ENCODE measurements at places on chromosomes 5 and 9. TPM values are rescaled to one million over a fixed set of nuclear protein-coding genes. Genes with fewer than 3 reads are reported as not detected.

DNA sequence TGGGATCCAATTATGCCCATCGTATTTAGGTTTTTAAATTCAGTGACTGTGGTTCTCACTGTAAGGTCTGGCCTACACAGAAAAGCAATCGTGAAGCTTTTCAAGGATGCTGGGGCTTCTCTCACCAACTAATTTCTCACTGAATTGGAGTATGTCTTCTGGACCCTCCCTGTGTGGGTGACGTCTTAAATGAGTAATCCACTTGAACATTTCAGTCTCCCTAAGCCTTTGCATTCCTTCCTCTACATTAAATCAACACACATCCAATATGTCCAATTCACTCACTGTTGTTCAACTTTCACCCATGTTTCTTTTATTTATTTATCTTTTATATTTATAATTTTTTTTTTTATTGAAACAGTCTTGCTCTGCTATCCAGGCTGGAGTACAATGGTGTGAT is 12.5 kb upstream of the BTF3 start:
- H3K36me3 ChIP-seq, result no peaks in the 10 kb centered on the region
- no peak overlapping the region for H3K27ac ChIP-seq
- DNase-seq, result no peak

GRCh38 chr9:83622433-83622938 is 457 bp upstream of the IDNK start:
- H3K4me3 ChIP-seq, result peak overlapping the region; percentile 87
- H3K36me3 ChIP-seq, result no peaks in the 10 kb centered on the region
- H3K4me1 ChIP-seq, result peaks cover 5% of the 10 kb centered on the region
- no peak for DNase-seq
- H3K27me3 ChIP-seq, result no peaks in the 10 kb centered on the region

- H3K36me3 ChIP-seq, result no peaks in the 10 kb centered on the region
- H3K4me3 ChIP-seq, result no peak overlapping the region
- no peaks in the 10 kb centered on the region for H3K27me3 ChIP-seq
- no peak overlapping the region for H3K27ac ChIP-seq
Observed at GRCh38 chr9:124078641-124079040, 67.1 kb downstream of the LHX2 start.

- no peak for DNase-seq
- no peaks in the 10 kb centered on the region for H3K27me3 ChIP-seq
- H3K4me3 ChIP-seq, result no peak overlapping the region
- peaks cover 3% of the 10 kb centered on the region for H3K4me1 ChIP-seq
Observed at GRCh38 chr5:175824676-175825075, 46.7 kb upstream of the CPLX2 start.

DNA sequence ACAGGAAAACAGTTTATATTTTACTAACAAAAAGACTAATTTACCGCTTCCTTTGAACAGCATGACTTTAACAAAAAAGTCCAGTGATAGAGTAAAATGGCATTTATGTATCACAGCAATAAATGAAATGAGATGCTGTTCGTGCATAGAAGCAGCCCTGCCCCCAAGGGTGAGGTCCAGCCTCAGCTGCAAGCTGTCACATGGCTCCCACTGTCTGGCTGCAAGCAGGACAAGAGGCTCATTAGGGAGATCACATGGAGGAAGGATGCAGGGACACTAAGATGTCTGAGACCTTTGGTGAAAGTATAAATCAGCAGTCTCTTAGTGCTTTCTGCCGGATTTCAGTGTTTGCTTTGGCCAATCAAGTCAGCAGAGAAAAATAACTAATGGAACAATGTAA is 23.0 kb downstream of the GDNF start:
- no peak overlapping the region for H3K27ac ChIP-seq
- no peak for DNase-seq
- H3K4me1 ChIP-seq, result no peaks in the 10 kb centered on the region
- H3K36me3 ChIP-seq, result no peaks in the 10 kb centered on the region
- H3K4me3 ChIP-seq, result no peak overlapping the region

GRCh38 chr9:84381508-84381907 is 41.0 kb upstream of the SLC28A3 start:
- H3K27me3 ChIP-seq, result no peaks in the 10 kb centered on the region
- no peak overlapping the region for H3K27ac ChIP-seq

DNA sequence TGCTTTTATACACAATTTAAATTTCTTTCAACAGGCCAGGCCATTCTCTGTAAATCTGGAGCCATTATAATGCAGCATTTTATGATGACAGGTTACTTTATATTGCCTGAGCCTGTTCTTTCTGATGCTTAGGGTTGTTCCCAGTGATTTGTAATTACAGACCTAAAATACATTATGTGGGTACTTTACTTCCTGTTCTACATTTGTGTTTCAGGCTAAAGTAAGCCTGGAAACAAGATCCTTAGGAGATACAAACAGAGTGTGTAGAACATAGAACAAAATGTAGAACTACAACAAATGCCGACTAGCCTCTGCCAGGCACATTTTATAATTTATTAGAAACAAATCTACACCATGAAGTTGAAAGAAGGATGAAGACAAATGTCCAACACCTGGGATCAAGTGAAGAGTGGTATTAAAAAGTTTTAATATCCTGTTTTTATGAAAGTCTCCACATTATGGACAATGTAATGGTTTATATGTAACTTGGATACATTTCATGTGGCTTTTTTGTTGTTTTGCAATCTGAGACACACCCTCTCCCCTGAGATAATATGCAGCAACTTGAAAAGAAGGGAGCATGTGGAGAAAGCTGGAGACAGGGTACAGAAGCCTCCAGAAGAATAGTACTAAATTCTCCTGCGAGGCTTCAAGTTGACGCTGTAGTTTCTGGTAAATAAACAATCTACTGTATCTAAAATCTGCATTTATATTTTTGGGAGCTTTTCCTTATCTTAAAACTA is 46.9 kb downstream of the VCAN start:
- no peaks in the 10 kb centered on the region for H3K4me1 ChIP-seq
- H3K4me3 ChIP-seq, result no peak overlapping the region
- H3K36me3 ChIP-seq, result peaks cover 62% of the 10 kb centered on the region
- H3K27ac ChIP-seq, result no peak overlapping the region

GRCh38 chr9:36779582-36779981 is 206.9 kb downstream of the MELK start:
- H3K27ac ChIP-seq, result no peak overlapping the region
- H3K4me1 ChIP-seq, result no peaks in the 10 kb centered on the region
- H3K4me3 ChIP-seq, result no peak overlapping the region
- DNase-seq, result no peak
- H3K36me3 ChIP-seq, result no peaks in the 10 kb centered on the region
- H3K27me3 ChIP-seq, result peaks cover 2% of the 10 kb centered on the region

- H3K36me3 ChIP-seq, result no peaks in the 10 kb centered on the region
- peaks cover 13% of the 10 kb centered on the region for H3K4me1 ChIP-seq
- no peak for DNase-seq
- H3K27me3 ChIP-seq, result no peaks in the 10 kb centered on the region
- H3K4me3 ChIP-seq, result peak overlapping the region; percentile 57
- H3K27ac ChIP-seq, result no peak overlapping the region
Observed at GRCh38 chr5:103369125-103370120, 110.9 kb downstream of the MACIR start.

DNA sequence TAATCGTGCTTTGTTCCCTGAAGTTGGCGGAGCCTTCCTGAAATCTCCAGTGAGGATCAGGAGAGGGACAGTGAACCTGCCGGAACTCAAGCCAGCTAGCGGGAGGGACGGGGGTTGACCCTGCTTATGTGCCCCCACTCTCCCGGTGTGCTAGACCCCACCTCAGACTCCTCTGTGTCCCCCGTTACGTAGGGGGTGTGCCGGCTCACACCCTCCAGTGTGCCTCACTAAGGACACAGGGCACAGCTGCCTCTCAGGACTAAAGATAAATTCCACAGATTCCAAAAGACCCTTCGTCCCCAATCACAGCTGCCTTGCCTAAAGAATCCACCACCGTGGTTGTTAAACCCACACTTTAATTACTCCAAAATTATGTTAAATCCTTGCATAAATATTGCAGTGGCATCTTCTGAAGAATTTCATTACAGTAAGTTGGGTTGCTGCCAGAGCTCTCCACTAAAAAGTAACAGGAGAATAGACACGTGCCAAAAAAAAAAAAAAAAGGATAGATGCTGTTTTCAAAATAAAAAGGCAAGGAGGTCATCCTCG is 73.7 kb downstream of the GTF3C4 start:
- H3K4me3 ChIP-seq, result no peak overlapping the region
- H3K36me3 ChIP-seq, result no peaks in the 10 kb centered on the region
- H3K4me1 ChIP-seq, result peaks cover 16% of the 10 kb centered on the region
- H3K27ac ChIP-seq, result no peak overlapping the region
- peak; percentile 51 for DNase-seq
- peaks cover 67% of the 10 kb centered on the region for H3K27me3 ChIP-seq

DNA sequence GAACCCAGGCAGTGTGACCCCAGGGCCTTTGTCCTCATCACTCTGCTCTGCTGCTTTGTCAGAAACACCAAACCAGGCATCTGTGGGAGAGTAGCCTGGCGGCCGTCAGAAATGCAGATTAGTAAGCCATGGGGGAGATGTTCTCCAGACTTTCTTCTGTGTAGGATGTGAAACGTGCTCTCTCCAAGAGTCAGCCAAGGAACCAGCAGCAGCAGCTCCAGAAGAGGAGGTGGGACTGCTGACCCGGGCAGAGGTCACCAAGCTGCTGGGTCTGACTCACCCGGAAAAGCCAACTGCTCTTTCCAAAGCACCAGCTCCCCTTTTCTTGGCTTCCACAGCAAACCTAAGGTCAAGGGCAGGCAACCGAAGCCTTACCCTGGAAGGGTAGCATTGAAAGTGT is 14.4 kb upstream of the ABLIM3 start:
- no peak overlapping the region for H3K27ac ChIP-seq
- DNase-seq, result no peak
- peaks cover 12% of the 10 kb centered on the region for H3K27me3 ChIP-seq

DNA sequence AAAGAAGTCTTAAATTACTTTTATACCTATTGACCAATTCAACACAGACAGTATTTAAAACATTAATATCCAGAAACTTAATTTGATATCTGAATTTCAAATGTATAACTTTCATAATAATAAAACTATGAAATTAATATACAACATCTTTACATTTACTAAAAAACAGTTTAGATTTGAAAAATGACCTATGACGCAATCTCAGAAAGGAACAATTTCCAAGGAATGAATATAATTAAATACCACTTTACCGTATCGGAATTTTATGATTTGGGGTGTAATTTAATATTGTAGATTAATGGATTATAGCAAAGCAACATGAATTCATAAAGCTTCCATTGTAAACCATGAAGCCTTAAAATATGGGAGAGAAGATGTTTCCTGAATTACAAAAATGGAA is 321.5 kb upstream of the TRPM3 start:
- DNase-seq, result no peak
- H3K4me3 ChIP-seq, result no peak overlapping the region
- H3K27ac ChIP-seq, result no peak overlapping the region
- H3K4me1 ChIP-seq, result peaks cover 9% of the 10 kb centered on the region
- no peaks in the 10 kb centered on the region for H3K36me3 ChIP-seq
- H3K27me3 ChIP-seq, result peaks cover 13% of the 10 kb centered on the region

GRCh38 chr9:125663127-125663526 is 43.9 kb downstream of the MAPKAP1 start:
- H3K36me3 ChIP-seq, result peaks cover 17% of the 10 kb centered on the region
- H3K4me1 ChIP-seq, result no peaks in the 10 kb centered on the region
- H3K27ac ChIP-seq, result no peak overlapping the region
- H3K27me3 ChIP-seq, result no peaks in the 10 kb centered on the region
- DNase-seq, result no peak

The SMIM33 gene
- total RNA-seq, result not detected

The DNAJC18 gene
- total RNA-seq, result 28.1 TPM

The FSTL4 gene
- 5.0 TPM for total RNA-seq

The QRFP gene
- total RNA-seq, result not detected

The ALG2 gene
- 28.8 TPM for total RNA-seq

The C5orf58 gene
- 1.2 TPM for total RNA-seq

The IFNA21 gene
- not detected for total RNA-seq

The TTC16 gene
- 0.12 TPM for total RNA-seq
